ENCODE measurements at places on chromosomes 16 and 17.

DNA sequence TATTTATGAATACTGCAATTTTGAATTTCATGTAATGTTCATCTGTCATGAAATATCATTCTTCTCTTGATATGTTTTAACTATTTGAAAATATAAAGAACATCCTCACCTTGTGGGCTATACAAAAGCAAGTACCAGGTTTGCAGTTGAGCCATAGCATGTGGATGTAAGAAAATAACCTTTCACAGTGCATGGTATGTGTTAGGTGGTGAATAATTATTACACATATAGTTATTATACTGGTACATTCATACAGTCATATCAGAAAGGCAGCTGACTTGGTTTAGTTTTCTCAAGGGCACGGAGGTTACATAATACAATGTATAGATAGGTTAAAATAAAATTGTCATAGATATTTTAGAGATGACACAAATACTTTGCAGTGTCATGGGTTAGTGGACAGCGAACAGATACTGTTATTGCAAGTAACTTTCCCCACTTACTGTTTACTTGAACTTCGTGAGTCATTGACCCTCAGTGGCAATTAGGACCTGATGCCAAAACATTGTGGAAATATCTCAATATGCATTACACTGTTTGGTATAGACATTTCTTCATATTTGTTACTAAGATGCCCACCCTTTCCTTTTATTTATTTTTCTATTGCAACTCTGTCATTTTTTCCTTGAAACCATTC lies 445.4 kb upstream of the GOT2 start:
- no peak for DNase-seq

GRCh38 chr17:81651692-81652091 lies 4.7 kb downstream of the PDE6G start:
- no peak for DNase-seq

DNA sequence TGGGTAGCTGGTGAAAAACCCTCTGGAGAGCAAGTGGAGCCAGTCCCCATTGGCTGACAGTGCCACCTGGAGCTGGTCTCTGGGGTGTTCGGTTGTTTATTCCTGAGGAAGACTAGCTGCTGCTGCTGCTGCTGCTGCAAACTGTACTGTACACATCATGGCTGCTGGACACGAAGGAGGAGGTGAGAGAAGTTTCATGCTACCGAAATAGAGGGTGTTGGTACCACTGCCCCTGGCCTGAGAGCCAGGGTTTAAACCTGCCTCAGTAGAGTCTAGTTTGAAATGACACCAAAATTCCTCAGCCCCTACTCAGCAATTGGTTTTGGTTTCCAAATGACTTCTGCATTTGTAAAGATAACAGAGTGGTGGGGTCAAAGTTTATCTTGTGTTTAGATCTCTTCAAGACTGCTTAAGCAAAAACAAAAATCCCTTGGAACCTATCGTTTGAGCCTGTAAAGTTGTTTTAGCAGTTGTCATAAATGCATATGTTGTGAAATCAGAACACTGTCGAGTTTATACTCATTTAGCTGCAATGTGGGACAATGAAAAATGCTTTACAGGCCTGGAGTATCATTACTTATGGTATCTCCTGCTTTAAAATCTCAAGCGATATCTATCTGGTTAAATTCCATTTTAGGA lies 40.8 kb downstream of the CYB5B start:
- DNase-seq = no peak

DNA sequence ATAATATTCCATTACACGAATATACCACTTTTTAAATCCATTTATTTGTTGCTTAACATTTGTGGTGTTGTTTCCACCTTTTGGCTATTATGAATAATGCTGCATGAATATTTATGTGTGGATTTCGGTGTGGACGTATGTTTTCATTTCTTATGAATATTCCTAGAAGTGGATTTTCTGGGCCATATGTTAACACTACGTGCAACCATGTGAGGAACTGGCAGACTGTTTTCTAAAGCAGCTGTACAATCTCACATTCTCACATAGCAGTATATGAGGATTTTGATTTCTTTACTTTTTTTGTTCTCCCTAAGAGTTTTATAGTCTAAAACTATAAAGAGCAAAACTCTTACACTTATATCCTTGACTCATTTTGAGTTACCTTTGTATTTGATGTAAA lies 143.4 kb downstream of the MAP2K4 start:
- DNase-seq = no peak

DNA sequence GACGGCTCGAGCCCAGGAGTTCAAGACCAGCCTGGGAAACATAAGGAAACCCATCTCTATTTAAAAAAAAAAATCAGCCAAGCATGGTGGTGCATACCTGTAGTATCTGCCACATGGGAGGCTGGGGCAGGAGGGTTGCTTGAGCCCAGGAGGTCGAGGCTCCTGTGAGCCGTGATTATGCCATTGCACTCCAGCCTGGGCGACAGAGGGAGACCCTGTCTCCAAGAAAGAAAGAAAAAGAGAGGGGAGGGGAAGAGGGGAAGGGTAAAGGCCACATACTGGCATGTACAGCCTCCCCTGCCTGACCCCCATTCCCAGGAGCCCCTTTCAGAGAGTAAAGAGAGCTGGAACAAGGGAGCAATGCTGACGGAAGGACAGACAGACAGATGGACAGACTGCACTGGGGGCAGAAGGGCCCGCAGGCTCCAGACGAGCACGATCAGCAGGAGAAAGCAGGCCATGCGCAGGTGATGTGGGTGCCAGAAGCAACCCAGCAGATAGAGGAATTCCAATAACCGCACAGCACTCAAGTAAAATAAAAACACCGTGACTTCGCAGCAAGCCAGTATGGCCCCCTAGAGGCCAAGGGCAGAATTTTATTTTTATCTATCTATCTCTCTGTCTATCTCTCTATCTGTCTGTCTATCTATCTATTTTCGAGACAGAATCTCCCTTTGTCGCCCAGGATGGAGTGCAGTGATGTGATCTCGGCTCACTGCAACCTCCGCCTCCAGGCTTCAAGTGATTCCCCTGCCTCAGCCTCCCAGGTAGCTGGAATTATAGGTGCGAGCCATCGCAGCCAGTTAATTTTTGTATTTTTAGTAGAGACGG lies 27.1 kb upstream of the SNN start:
- DNase-seq = peak; percentile 14

GRCh38 chr17:44334727-44335126 lies 10.1 kb upstream of the SLC25A39 start:
- DNase-seq = no peak

- DNase-seq = no peak
These were observed 21.8 kb upstream of the CACNG4 start for GRCh38 chr17:66942451-66943264.

DNA sequence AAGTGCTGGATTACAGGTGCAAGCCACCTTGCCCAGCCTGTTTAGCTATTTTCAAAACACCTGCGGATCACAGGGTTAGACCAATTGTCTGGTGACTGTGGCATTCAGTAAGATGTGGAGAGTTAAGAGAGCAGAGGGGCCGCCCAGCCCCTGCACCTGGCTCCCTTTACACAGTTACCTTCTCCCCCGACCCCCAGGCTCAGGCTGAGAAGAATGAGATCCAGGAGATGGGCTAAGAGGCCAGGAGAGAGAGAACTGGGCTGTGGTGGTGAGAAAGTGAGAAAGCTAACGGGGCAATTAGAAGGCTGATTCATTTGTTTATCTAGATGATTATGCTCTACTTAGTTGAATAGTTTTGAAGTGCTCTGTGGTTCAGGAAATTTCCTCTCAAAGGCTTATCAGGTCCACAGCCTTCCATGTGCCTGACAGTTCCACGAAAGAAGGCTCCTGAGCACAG lies 67.8 kb upstream of the AXIN2 start:
- no peak for DNase-seq

GRCh38 chr17:68435876-68436842 lies 21.1 kb downstream of the WIPI1 start:
- peak; percentile 52 for DNase-seq

DNA sequence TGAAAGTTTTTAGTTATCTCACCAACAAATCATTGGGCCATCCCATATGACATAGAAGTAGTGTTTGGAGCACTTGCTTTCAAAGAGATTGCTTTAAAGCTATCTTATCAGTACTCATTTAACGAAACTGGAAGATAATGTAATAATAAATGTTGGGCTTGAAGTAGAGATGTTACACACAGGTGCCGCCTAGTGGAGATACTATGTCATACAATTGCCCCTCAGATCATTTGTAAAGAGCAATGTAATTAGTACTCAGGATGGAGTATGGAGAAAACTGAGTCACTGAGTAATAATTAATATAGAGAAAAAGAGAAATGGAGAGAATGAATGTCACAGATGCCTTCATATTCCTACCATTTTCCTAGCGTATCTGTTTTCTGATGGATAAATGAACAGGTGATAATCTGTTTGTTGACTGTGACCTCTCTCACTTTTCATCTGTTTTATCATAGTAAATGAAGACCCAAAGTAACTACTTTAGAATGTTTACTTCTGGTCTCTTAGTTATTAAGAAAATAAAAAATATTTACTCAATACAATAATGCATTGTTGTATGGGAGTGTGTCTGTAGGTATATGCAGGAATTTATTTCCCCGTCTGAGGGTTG lies 80.4 kb downstream of the EFCAB5 start:
- DNase-seq = no peak

DNA sequence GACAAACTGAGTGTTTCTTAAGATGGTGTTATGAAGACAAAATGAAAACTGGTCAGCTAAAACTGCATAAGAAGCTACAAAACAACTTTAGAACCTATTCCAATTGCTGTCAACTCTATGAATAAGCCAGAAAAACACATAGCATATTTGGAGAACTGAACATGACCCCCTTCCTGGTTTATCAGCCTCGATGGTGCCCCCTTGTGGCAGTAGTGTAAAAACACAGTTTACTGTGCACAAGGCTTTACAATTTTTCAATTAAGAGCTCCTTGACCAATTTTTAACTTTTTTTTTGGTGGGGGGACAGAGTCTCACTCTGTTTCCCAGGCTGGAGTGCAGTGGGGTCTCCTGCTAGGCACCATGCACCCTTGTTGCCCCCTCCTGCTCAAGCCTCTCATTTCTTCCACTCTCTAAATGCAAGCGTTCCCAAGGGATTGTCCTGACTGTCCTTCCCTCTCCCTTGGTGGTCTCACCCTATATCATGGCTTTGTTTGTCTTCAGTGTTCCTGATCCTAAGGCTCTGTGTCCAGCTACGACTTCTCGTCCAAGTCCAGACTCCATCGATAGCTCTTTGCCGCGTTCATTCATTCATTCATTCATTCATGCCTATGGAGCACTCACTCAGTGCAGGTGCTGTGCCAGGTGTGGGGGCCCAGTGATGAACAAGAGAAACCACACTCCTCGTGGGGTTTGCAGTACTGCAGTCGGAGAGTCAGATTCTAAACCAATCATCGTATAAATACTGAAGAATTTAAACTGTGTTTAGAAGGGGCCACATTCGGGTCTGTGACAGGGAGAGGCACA lies 7.5 kb downstream of the EIF1 start:
- peak; percentile 68 for DNase-seq

All from NCI-H1092 (cell line).